Fibroblast of mammary gland (primary cell): ENCODE measurements at places on chromosomes 4 and X.

DNA sequence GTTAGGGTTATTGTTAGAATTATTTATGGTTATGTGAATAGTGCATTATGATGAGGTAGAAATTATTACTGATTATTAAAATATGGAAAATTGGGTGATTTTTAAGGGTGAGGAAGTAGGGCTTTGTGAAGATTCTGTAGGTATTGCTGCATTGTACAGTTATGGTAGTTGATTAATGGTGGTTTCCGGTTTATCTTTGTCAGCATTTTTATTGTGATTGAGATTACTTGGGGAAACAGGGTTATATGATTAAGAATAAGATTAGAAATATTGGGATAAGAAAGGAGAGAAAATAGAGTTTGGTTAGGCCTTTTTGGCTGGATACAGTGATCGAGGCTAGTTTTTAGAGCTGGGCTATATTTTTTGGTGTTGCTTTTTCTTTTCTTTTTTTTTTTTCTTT lies 8.6 kb upstream of the IGBP1 start:
- DNase-seq: no peak

- peak; percentile 17 for DNase-seq
Measured at GRCh38 chr4:77158487-77158861, 1.5 kb downstream of the CCNG2 start.

DNA sequence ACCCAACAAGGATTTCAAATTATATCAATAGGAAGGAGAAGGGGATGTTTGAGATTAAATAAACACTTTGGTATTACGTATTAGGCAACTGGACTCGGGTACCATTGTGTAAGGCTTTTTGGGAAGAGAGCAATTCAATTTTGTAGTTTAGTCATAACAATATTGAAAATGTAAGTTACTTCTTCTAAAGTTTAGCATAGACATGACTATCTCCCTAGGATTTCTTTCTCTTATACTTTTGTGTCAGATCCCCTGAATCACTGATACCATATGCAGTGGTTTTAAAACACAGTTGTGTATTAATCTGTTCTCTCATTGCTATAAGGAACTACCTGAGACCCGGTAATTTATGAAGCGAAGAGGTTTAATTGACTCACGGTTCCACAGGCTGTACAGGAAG lies 123.8 kb upstream of the FAM9C start:
- no peak for DNase-seq

DNA sequence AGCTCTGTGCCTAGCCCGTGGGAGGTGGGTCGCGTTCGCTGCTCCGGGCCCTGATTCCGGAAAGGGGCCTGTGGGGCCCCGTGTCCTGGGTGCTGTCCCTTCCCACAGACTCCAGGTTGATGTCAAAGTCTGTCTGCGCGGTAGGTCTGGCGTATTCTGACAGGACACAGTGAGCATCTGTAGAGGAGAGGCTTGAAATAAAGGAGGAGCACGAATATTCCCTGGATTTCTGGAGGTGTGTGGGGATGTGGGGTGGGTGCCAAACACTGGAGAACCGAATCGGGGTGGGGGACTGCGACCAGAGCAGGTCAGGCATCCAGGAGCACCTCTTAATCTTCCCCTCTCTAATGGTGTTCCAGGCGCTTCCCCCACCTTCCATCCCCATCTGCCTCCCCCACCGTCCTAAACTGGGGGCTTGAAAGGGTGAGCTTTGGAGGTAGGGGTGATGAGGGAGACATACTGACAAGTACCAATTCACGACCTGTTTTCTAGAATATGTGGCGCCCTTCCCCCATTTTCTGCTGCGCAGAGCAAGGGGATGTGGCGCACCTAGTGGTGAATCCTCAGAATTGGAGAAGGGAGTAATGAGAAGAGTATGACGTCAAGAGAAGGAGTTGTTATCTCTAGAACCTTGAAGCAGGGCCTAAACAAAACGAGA lies 877 bp downstream of the GPRASP1 start:
- DNase-seq: peak; percentile 42

DNA sequence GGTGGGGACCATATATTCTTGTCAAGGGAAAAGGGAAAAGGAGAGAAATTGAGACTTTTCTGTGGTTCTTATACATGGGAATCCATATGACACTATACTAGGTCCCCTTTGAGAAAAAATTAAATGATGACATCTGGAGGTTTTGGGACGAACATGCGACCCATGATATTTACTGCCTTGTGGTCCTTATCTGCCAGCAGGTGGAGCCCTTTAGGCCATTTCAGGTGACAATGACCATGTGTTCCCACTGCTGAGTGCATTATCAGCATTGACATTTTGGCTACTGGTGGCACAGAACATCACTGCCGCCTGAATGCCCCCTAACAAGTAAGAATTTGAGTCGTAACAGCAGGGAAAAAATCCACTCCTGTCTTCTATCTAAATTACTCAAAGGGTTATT lies 843.4 kb downstream of the FSTL5 start:
- no peak for DNase-seq

DNA sequence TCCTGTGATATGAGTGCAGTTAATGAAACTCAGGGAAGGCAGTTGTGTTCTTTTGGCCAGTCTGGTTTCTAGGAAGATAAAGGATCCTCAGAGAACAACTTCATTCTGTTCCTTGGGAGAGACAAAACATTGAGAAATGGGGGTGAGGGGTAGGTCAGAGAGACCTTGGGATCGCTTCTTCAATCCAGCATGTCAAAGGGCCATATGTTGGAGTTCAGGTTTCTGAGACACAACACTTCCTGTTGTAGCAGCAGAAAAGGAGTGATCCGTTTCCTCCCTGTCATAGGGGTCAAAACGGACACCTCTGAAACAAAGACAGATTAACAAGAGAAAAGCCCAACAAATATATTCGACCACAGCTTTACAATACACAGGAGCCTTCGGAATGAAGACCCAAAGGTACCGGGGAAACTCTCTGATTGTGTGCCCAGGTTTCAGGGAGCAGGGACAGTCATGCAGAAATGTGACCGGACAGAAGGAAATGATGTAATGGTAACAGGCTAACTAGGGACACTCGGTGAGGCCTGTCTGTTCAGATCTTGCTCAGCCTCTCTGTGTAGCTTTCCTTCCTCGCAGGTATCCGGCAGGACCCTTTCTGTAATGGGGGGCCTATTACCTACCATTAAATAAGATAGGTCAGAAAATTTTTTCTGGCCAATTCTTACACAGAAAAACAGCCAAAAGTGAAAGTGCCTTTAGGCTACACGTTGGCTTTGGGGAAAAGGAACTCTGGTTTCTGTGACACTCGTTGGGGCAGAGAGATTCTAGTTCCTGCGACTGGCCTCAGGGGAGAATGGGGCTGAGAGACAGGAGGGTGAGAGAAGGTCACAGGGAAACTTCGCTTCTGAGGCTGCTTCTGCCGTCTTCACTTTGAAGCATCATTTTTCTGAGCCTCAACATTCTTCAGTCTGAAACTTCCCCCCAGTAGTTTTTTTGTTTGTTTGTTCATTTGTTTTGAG lies 103.3 kb upstream of the TLR3 start:
- DNase-seq: no peak

- DNase-seq: peak; percentile 83
Measured at GRCh38 chrX:41779030-41779564, 55.1 kb downstream of the GPR82 start.

GRCh38 chrX:110699109-110699508 lies 96.5 kb downstream of the CHRDL1 start:
- peak; percentile 65 for DNase-seq

DNA sequence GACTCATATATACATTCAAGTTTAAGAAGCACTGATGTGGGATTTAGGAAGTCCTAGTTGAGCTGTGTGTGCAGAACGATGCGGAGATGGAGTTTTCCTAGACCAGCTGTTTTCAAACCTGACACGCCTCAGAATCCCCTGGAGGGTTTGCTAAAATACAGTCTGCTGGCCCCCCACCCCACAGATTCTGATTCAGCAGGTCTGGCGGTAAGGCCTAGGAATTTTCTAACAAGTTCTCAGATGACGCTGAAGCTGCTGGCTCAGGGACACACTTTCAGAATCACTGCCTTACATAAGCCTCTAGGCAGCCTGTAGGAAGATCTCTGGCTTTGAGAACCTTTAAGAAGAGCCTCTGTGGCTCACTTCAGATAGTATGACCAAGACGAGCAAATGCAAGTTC lies 73.1 kb downstream of the PHEX start:
- peak; percentile 91 for DNase-seq
